Natural killer cell treated with Interleukin-12 subunit alpha and Interleukin-12 subunit beta and Interleukin-15 and Interleukin-18, amount 100 ng/mL, for 72 hours (primary cell): ENCODE measurements at places on chromosomes 7 and 10. TPM values are rescaled to one million over a fixed set of nuclear protein-coding genes. Genes with fewer than 3 reads are reported as not detected.

- DNase-seq: no peak
Measured at GRCh38 chr7:104192434-104192833, 15.4 kb downstream of the ORC5 start.

DNA sequence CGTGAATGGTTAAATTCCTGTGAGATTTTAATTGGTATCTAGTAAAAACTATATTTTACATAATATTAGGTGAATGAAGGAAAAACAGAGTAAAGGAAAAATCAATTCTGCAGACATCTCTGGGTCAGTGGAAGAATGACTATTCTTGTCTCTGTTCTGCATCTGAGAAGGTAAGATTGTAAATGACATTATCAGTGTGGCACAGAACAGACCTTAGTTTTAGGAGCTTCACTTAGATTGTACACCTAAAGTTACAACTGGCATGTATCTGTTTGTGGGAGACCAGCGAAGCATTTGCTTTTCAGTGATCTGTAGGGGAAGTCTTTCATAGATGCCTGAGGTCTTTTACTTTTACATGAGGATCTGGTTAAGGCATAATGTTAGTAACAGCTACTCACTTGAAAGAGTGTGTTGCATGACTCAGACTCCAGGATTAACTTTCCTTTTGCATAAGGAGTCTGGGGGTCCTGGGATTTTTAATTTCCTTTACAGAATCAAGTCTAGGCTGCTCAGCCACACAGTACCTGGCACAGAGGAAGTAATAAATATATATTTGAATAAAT is 56.2 kb downstream of the JMJD1C start:
- DNase-seq: no peak

DNA sequence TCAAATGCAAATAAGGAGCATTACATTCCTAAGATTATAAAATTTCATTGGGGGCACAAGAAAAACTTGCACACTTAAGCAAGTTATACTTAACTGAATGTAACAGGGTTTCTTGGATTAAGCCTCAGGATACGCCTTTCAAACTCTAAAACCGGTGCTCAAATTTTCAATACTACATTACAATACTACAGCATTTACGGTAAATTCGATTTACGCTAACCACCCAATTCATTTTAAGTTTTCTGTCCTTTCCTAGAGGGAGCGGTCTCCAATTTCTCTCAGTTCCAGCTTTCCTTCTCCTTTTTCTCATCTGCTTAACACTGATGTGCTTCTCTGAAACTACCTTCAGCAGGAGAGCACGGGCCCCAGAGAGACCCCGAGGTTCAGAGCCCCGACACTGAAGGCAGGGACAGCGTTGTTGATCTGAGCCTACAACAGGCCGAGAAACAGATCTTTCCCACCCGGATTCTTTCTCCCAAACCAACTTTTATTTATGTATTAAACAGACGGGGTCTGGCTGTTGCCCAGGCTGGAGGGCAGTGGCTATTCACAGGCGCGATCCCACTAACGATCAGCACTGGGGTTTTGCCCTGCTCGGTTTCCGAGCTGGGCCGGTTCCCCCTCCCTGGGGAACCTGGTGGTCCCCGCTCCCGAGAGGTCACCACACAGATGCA is 798 bp downstream of the ZNF425 start:
- no peak for DNase-seq

- no peak for DNase-seq
Measured at GRCh38 chr10:86100581-86101061, 266.0 kb downstream of the GRID1 start.

DNA sequence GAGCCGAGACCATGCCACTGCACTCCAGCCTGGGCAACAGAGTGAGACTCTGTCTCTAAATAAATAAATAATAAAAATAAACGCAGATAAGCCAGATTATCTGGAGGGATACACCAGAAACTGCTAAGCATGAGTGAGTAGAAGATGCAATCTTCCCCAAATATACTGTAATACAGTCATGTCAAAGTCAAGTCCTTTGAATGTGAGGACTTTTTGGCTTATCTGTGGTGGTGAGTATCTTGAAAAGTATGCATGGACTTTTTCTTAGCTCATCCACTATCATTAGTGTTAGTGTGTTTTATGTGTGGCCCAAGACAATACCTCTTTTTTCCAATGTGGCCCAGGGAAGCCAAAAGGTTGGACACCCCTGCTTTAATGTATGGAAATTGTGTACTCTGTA is 44.7 kb upstream of the PITRM1 start:
- no peak for DNase-seq

- DNase-seq: no peak
Measured at GRCh38 chr10:93378997-93379730, 103.0 kb downstream of the MYOF start.

GRCh38 chr7:28854750-28855074 is 103.4 kb downstream of the TRIL start:
- DNase-seq: no peak

DNA sequence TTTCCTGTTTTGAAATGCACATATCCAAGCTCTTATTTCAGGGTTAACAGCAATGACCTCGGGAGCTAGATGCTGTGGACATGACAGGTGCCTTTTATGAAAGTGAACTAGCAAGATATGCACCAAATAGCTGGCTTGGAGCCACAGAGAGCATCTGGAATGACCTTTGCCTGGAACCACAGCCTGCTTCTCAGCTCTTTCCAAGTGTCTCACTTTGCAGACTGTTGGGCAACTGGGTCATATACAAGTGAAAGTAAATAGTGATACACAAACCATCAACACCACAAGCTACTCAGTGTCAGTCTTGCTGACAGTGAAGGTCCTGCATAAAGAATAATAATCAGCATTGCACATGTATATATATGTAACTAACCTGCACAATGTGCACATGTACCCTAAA is 183.5 kb downstream of the RNF133 start:
- no peak for DNase-seq

DNA sequence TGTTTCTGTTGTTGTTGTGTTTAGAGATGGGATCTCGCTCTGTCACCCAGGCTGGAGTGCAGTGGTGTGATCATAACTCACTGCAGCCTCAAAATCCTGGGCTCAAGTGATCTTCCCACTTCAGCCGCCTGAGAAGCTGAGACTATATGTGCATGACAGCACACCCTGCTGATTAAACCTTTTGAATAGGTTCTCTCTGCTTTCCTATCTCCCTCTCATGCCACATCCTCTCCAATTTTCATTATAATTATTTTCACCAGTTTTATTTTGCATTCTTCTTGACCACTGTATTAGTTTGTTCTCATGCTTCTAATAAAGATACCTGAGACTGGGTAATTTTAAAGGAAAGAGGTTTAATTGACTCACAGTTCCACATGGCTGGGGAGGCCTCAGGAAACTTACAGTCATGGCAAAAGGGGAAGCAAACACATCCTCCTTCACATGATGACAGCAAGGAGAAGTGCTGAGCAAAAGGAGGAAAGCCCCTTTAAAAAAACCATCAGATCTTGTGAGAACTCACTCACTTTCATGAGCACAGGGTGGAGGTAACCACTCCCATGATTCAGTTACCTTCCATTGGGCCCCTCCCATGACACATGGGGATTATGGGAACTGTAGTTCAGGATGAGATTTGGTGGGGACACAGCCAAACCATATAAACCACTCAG is 12.9 kb downstream of the AGK start:
- peak; percentile 71 for DNase-seq

DNA sequence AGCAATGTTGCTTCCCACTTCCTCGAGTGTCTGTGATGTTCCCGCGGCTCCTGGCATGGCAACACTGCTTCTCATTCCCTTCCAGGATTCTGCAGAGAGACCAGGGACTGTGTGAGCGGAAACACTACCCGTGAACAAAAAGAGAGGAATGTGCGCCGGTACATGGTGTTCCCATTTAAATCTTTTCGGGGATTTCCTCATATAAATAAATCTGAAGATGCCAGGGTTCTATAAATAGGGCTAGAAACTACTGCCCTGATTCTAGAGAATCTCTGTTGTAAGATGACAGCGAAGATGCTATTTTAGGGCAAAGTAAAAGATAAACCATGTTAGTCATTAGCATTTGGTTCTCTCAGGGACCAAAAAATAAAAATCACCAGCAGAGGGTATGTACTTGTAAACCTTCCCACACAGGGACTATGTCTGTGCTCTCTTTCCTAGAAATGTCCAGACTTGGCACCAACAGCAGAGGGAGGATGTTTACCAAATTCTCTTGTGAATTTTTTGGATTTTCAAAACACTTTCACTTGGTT is 92.2 kb upstream of the DDC start:
- DNase-seq: no peak

DNA sequence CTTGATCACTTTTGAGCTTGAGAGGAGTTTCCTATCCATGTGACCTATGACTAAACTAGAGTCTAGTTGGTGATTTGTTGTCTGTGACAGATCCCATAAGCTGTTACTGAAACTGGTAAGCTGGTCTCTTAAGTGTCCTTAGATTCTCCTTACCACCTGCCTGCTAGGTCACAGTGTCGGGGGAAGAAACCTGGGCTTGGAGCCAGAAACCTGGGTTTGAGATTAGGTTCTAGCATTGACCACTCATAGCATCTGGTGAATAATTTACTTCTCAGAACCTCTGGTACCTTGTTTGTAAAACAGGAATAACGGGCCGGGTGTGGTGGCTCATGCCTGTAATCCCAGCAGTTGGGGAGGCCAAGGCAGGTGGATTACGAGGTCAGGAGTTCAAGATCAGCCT is 21.8 kb upstream of the ITPRID1 start:
- DNase-seq: no peak

GRCh38 chr7:134276951-134277350 is 39.8 kb downstream of the SLC35B4 start:
- DNase-seq: no peak

DNA sequence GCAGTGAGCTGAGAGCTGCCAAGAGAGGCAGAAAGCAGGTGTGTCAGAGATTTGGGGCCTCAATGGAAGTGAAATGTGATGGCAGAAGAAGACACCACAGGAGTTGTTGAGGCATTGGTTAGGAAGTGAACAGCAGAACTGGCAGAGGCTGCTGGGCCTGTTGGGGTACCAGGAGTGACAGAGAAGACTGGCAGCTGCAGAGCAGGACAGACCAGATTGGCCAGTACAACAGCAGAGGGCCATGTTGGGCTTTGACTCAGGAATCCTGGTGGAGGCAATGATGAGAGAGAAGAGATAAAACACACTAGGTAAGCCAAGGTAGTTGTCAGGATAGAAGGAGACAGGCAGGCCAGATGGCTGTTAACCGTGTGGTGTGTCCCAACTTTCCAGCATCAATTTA is 19.9 kb upstream of the HERPUD2 start:
- DNase-seq: no peak

GRCh38 chr7:47512481-47513176 is 69.3 kb downstream of the TNS3 start:
- no peak for DNase-seq

- DNase-seq: no peak
Measured at GRCh38 chr10:101495324-101495925, 92.6 kb downstream of the POLL start.

DNA sequence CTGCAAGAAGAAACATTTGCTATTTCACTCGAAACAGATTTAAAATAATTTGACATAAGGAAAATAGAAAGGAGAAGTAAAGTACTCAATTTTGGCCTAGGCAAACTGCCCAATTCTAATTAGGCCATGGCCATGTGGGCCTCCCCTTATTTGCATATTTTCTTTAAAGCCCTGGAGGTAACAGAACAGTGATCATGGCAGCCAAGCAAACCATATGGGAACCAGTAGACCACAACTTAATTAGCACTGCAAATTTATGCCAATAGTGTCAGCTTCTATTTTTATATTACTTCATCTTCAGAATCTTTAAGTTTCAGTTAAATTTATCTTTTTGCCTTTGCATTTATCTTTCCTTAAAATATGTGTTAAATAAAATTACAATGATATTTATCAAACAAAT is 63.3 kb upstream of the THSD7A start:
- no peak for DNase-seq

- peak; percentile 81 for DNase-seq
Measured at GRCh38 chr7:141590666-141591065, 39.5 kb downstream of the AGK start.

DNA sequence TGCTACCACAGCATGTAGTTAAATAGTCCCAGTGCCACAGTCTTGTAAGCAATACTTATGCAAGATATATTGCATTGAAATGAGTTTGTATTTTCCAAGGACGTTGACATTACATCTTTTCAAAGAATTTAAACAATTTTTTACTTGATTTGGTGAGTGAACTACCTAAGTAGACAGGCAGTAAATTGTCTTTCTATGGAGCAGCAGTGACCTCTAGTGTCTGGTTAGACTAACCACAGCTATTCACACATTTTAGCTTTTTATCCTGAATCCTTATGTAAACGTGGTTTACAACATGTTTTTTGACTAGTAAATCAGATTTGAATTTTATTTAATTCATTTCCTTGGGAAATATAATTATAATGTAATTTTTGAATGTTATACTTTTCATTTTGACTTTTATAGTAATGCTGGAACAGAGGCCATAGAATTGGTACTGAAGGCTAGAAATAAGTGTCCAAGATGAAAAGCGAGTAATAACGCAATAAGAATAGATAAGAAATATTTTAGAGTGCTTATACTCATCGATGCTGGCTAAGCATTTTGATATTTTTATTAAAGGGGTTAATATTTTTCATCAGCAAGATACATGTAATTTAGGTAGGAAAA is 5.6 kb downstream of the LRRTM3 start:
- no peak for DNase-seq

GRCh38 chr7:44764665-44765578 is 16.3 kb downstream of the ZMIZ2 start:
- DNase-seq: no peak

- DNase-seq: no peak
Measured at GRCh38 chr10:33287112-33287511, 47.4 kb downstream of the NRP1 start.

- DNase-seq: no peak
Measured at GRCh38 chr10:109650228-109650627, 273.1 kb downstream of the XPNPEP1 start.

GRCh38 chr7:120857588-120858573 is at the start of gene TSPAN12:
Gene TSPAN12, minus strand, starts transcription at chr7:120858144. Its CDS starts 1,381 bp downstream, at chr7:120856763.
- DNase-seq: peak; percentile 65

- no peak for DNase-seq
Measured at GRCh38 chr10:114003161-114003941, 40.3 kb upstream of the ADRB1 start.

GRCh38 chr10:51082857-51083256 is 8.6 kb downstream of the PRKG1 start:
- DNase-seq: no peak

GRCh38 chr7:55019691-55020465 is 1.1 kb downstream of the EGFR start:
- DNase-seq: no peak

GRCh38 chr7:99928994-99929729 is at the start of gene GJC3:
Gene GJC3, minus strand, starts transcription at chr7:99929620. Its CDS starts 0 bp downstream, at chr7:99929620.
- DNase-seq: no peak

- no peak for DNase-seq
Measured at GRCh38 chr7:141875453-141875852, 34.2 kb upstream of the PRSS37 start.

AQP1 gene
- total RNA-seq: 0.14 TPM

CPN1 gene
- total RNA-seq: not detected

SLIT1 gene
- total RNA-seq: 0.48 TPM

INSIG1 gene
- total RNA-seq: 120 TPM

FXYD4 gene
- not detected for total RNA-seq

MYL10 gene
- total RNA-seq: not detected

DEPP1 gene
- 0.53 TPM for total RNA-seq

LEP gene
- not detected for total RNA-seq

IFIT1B gene
- total RNA-seq: not detected

ASB10 gene
- total RNA-seq: not detected

PON2 gene
- total RNA-seq: 18.0 TPM

MNX1 gene
- not detected for total RNA-seq

IGFBP1 gene
- total RNA-seq: not detected

SPAG6 gene
- 0.29 TPM for total RNA-seq

MYO3A gene
- not detected for total RNA-seq

SH2B2 gene
- 4.9 TPM for total RNA-seq
